MM.1S (cell line): ENCODE measurements at places on chromosomes 4 and X.

GRCh38 chr4:71732066-71732465 is 51.8 kb downstream of the GC start:
- DNase-seq = no peak

DNA sequence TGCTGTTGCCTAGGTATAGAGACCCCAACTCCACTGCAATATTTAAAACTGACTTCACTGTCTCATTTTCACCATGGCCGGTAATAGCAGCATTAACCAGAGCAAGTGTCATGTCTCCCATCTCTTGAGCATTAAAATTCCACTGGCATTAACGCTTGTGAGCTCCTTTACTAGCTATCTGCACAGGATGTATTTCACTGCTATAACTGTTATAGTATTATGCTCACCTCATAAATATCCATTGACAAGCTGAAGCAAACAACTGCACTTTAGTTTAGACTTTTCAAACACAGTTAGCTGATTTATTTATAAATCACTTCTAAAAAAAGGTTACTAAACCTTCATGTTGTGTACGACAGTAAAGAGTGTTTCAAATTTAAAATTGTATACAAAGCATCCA is 157.8 kb downstream of the ANTXR2 start:
- no peak for DNase-seq

- no peak for DNase-seq
Observed at GRCh38 chr4:55763996-55764395, 55.6 kb upstream of the EXOC1L start.

DNA sequence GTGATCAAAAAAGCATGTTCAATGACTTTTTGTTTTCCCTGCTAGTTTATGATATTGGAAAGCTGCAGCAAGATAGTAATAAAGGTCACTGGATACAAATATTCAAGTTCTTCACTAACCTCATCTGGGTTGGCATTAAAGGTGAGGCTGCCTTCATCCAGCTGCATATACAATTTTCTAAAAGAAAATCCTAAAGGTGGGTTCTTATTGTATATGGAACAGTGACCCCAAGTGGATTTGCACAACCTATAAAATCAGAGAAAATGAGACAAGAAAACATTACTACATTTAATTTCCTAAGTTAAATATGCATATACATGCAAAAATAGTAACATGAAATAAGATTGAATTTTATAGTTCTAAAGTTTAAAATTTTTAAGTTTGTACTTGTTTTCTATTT is 23.9 kb downstream of the FBXO8 start:
- DNase-seq = no peak

- no peak for DNase-seq
Observed at GRCh38 chr4:5461477-5461876, 246.9 kb downstream of the EVC2 start.

- DNase-seq = peak; percentile 45
Observed at GRCh38 chrX:57573754-57574153, 18.1 kb upstream of the ZXDB start.

GRCh38 chr4:105994061-105994460 is 98.8 kb downstream of the NPNT start:
- no peak for DNase-seq
